ENCODE measurements at places on chromosomes 7 and 10.

GRCh38 chr10:63491588-63492316 is 26.0 kb upstream of the JMJD1C start:
- DNase-seq, result no peak

GRCh38 chr7:36487756-36488336 is 98.2 kb downstream of the ANLN start:
- DNase-seq, result peak; percentile 57

DNA sequence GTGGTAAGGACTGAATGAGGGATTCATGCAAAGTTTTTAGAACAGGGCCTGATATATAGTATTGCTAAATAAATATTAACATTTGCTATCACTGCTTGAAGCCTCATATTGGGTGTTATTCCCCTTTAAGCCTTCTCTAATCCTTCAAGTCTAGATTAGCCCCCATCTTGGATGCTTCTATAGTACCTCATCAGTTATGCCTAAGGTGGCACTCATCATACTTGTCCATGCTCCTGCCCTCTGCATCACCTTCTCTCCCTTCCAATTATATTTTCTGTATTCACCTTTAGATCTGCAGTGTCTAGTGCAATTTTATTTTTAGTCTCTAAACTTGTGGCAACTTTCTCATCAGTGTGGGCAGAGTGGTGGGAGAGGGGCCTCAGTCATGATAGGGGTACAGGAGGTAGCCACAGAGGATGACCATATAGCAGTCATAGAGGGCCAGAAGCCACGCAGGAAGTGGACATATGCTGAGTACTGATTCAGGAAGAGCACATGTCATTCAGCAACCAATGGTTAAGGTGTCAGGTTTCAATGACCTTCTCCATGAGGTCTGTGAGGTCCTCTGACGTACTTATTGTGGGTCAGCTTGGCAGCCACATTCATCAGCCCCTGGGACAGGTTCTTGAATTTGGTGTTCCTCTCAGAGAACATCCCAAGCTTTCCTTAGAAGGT is 2.5 kb downstream of the ENTPD1 start:
- DNase-seq, result no peak

DNA sequence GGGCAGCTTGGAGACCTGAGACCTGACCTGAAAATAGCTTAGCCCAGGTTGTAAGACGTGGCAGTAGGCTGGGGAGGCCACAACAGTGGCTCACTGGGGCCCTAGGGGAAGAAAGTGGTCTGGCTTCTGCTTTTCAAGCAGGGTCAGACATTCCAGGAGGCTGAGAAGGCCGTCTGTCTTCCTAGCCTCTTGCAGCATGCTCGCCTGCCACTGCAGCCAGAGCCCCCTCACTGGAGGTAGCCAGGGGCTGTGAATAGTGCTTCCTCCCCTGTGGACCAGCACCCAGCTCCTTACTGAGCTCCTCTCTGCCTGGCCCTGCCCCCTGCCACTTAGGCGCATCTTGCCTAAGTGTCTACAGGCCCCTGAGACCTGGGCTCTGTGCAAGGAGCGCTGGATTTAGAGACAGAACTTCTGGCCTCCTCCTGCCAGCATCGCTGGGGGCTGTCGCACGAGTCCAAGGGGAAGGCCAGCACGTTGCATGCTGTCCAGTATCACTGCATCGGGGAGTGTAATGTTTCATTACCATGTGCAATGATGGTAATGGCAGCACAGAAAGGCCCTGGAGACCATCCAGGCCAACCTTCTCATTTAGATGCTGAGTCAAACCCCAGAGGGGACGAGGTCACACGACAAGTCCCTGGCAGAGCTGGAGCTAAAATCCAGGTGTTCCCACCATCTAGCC is 12.7 kb downstream of the ZMIZ1 start:
- no peak for DNase-seq

DNA sequence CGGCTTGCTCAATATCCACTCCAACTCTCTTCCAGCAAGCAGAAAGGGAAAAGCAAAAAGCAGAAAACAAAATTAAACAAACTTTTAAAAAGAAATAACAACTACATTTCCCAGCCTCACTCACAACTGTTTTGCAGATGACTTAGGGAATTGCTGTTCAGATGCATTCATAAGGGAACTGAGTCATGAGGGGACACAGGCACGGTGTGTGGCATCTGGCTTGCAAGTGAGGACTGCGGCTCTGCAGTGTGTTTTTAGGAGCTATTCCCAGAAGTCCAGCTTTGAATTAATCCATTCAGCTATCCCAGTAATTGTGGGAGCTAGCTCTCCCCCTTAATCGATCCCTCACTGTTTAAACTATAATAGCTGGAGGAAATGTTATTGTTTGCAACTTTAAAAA is 30.3 kb downstream of the PTN start:
- no peak for DNase-seq

DNA sequence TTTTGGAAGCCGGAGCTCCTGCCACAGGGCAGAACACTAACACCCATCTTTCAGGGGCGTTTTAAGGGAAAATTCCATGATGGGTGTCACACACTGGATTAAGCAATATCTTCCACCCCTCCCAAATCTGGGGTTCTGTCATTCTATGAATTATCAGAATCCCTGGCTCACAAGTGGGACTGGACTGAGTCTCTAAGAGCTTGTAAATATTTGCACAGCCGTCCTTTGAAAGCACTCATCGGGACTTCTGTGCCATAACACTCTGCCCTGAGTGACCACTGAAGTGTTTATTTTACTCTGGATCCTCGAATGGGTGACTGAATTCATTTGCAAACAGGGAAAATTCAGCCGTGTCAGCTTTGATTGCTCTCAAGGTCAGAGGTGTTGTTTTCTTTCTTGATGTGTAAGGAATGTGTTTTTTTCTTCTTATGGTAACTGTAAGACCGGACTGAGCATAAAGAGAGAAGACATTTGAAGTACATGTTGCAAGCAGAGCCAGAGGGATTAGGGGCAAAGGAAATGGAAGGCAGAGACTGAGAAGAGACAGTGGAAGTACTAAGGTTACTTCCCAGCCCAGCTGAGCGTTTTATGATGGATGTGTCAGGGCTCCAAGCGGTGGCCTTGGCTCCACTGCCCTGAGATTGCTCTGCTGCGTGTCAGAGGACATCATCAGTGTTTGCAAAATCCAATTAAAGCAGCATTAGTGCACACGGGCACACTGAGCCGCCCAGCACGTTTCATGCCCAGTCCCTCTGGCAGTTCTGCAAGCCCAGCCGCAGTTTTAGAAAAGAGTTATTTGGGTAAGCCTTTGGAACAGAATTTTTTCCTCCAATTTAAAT is 17.7 kb upstream of the GTPBP4 start:
- DNase-seq, result peak; percentile 10

DNA sequence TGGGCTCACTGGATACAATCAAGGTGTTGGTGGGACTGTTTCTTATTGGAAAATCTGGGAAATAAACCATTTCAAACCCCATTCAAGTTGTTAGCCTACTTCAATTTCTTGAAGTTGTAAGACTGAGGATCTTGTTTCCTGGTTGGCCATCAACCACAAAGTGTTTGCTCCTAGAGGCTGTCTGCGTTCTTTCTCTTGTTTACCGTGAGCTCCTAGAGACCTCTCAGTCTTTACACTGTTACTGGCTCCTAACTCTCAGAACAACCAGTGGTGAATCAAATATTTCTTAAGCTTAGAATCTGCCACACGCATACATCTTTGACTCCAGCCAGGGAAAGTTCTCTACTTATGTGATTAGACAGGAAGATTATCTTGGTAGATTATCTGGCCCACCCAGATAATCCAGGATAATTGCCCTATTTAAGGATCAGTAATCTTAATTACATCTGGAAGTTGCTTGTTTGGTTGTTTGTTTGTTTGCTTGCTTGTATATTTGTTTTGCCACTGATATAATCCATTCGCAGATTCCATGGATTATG is 798.7 kb downstream of the IPMK start:
- no peak for DNase-seq

Measured in NCI-H1105 (cell line).